ENCODE measurements at places on chromosomes 12 and 14.

GRCh38 chr12:110742096-110742717, 484 bp downstream of the PPP1CC start:
- no peak for DNase-seq

- DNase-seq, result no peak
Observed at GRCh38 chr12:93825931-93826555, 148.9 kb downstream of the CRADD start.

DNA sequence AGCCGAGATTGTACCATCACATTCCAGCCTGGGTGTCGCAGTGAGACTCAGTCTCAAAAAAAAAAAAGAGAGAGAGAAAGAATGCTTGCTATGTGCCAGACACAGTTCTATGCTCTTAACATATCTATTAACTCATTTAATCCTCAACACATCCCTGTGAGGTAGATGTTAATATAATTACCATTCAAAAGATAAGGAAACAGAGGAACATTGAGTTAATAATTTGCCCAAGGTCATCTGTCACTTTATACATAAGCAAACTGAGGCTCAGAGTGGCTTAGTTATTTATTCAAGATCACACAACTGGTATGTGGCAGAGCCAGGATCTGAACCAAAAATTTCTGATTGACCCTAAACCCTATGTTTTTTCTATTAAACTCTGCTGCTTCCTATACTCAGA, 116.1 kb upstream of the BCAT1 start:
- no peak for DNase-seq

GRCh38 chr12:70749931-70750330, 112.7 kb upstream of the PTPRB start:
- no peak for DNase-seq

Data from mesenteric fat pad (tissue), 1 donor.